ENCODE measurements at places on chromosomes 5 and 9.

DNA sequence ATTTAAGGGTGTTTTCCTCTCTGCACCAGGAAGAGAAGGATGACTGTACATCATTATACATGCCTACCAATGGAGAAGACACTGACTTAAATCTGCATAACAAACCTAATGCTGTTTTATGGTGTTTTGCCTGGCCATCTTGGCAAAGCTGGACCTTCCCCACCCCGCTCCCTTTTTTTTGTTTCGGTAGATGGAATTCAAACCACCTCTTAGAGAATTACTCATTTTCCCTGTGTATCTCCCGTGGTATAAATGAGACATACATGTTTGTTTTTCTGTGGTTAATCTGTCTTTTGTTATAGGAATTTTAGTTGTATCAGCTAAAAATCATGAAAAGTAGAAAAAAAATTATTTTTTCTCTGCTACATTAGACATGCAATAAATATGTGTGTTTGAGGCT lies 28.8 kb downstream of the IL12B start:
- no peak for ATAC-seq

- no peak for ATAC-seq
Measured at GRCh38 chr5:78500028-78500427, 139.6 kb downstream of the SCAMP1 start.

- no peak for ATAC-seq
Measured at GRCh38 chr9:21023861-21024260, 7.6 kb downstream of the HACD4 start.

- no peak for ATAC-seq
Measured at GRCh38 chr5:146079695-146080373, 25.5 kb downstream of the PLAC8L1 start.

GRCh38 chr5:148336704-148337435 lies 1.5 kb downstream of the SPINK9 start:
- peak; percentile 74 for ATAC-seq

DNA sequence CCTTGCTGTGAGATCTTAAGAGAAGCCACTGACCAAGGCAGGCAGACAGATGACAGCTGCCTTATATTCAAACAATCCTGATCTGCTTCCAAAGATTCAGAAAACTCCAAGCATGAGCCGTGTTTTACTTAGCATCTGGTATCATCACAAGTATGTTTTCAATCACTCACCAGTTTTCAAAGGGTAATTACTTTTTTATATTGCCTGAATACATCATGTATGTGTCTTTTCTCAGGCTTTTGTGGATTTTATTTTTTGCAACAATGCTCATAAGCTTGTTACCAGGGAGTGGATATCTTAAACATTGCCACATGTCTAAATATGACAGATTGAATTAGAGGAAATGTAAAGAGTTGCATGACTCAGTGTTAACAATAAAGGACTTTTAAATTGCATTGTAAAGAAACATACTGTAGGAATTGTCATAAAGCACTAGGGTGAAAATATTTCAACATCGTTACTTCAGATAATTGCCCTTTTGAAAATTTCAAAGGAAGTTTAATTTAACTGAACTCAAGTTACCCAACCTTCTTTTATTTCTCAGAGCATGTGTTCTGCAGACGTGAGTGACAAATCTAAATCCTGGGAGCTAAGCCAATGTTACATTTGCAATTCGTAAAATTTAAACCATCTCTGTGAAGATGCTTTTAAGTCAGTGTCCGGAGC lies 326.1 kb downstream of the PLK2 start:
- no peak for ATAC-seq

- ATAC-seq, result no peak
Measured at GRCh38 chr5:7686794-7687193, 164.1 kb downstream of the CFAP90 start.

GRCh38 chr5:137747848-137748247 lies 6.3 kb downstream of the HNRNPA0 start:
- no peak for ATAC-seq

GRCh38 chr9:130241198-130241535 lies 24.4 kb upstream of the HMCN2 start:
- no peak for ATAC-seq

DNA sequence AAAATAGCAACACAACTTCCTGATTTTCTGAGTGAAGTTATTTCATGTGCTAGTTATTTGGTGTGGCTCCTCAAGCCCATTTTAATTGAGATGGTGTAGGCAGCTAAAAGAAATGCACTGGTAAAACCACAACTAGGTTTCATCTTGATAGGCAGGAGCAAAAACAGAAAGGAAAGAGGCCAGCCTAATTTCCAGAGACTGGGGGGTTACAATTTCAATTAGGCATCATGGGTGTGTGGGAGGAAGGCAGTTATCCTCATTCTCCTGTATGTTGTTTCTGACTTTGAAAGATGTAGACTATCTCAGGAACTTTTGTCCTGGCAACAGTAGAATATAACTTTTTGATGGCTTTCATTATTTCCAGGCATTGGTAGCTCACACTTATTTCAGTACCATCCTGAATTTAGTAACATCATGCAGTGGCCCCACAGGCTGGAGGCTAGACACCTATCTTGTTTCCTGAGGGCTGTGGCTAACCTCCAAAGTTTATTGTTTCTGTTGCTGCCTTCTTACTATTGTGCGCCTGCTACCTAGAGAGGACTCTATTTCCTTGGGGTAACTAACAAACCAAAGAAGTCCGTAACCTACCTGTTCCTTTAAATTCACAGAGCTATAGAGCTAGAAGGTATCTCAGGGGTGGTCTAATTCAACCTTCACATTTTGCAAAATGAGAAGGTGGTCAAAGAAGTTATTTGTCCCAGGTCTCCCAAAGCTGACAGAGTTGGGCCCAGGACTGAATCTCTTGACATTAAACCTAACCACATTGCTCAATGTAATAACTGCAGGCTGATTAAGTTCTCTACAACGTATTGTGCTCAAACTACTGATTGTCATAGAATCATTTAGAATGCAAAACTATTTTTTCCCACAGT lies 42.4 kb downstream of the FYB1 start:
- no peak for ATAC-seq

DNA sequence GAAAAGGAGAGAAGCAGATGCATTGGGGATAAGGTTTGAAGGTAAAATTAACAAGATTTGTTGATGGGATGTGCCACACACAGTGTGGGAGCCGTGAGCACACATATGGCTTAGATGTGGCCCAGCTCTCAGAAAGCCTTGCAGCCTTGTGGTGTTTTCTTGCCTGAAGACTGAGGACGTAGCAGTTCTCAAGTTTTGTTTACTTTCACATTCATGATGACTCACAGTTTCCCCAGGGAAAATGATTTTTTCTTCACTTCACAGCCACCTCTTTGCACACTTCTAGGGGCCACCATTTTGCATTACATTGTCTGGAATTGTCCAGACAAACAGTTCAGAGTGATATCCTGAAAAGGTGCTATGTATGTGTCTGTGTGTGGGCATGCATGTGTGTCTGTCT lies 126.2 kb downstream of the BASP1 start:
- peak; percentile 85 for ATAC-seq

GRCh38 chr9:2615497-2615896 lies 6.1 kb upstream of the VLDLR start:
- no peak for ATAC-seq

DNA sequence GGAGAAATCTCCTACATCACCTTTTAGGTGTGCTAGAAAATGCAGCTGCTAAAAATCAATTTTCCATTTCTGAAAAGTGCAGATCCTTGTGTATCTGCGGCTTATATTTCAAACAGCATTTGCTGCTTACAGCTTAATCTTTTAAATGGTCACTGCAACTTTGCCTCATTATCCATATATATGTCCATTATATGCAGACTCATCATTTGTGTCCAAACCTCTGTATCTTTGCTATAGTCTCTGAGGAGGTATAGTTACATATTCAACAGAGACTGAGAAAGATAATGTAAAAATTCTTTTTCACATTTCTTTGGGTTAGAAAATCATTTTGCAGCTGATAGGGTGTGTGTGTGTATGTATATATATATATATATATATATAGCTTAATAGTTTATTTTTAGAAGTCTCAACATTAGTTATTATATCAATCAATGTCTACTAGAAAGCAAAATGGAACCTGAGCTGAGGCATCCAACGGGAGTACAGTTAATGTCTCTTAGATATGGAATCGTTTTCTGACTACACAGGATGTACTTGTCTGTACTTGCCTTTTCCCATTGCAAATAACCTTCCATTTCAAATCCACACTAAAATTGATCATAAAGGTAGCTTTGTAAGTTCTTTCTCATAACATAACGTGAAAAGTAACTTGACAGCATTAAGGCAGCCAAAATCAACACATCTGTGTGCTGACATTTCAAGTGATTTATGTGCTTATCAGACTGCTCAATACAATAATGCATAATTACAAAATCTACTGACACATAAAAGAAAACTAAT lies 267.0 kb upstream of the HAPLN1 start:
- no peak for ATAC-seq

DNA sequence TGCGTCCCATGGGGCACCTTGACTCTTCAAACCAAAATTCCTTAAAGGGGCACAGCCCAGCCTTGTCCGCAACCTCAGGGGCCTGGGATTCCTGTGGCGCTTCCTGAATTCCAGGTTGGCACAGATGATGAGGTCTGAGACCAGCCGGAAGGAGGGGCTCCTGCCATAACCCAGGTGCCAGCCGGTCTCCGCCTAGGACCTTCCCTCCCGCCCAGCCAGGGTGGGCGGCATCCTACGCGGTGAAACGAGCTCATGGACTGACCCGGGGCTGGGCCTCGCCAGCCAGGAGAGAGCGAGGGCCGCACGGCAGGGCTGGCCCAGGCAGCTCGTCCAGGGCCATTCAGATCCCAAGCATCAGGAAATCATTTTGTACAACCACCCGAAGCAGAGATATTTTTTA lies 23.0 kb downstream of the AMBP start:
- ATAC-seq, result no peak

GRCh38 chr5:11496137-11496719 lies 408.0 kb downstream of the CTNND2 start:
- peak; percentile 12 for ATAC-seq

- no peak for ATAC-seq
Measured at GRCh38 chr5:90311401-90311800, 98.2 kb downstream of the CETN3 start.

- ATAC-seq, result peak; percentile 60
Measured at GRCh38 chr5:139740992-139741672, 54.5 kb upstream of the PSD2 start.

DNA sequence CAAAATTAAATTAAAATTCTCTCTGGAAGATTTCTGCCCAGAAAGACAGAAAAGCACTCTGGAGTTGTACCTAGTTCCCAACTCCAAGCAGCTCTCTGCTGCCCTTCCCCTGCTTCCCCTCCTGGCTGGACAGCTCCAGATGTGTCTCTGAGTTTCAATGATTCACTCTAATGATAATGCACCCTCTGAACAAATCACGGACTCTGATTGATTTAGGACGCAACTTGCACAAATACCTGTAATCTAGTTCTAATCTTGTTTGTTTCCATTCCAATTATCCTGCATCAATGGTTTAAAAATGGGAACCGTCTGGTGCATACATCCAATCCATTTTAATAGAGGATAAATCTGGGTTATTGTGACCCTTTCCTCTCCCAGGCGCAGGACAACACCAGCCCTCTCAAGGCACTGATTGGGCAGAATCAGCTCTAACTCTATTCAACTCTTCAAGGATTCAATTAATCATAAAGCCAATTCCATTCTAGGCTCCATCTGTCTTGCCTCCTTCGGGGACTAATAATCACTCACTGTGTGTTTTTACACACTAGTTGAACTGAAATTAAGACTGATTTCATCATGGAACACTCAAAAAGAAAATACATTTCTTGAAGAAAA lies 111.2 kb upstream of the LRRTM2 start:
- ATAC-seq, result no peak

DNA sequence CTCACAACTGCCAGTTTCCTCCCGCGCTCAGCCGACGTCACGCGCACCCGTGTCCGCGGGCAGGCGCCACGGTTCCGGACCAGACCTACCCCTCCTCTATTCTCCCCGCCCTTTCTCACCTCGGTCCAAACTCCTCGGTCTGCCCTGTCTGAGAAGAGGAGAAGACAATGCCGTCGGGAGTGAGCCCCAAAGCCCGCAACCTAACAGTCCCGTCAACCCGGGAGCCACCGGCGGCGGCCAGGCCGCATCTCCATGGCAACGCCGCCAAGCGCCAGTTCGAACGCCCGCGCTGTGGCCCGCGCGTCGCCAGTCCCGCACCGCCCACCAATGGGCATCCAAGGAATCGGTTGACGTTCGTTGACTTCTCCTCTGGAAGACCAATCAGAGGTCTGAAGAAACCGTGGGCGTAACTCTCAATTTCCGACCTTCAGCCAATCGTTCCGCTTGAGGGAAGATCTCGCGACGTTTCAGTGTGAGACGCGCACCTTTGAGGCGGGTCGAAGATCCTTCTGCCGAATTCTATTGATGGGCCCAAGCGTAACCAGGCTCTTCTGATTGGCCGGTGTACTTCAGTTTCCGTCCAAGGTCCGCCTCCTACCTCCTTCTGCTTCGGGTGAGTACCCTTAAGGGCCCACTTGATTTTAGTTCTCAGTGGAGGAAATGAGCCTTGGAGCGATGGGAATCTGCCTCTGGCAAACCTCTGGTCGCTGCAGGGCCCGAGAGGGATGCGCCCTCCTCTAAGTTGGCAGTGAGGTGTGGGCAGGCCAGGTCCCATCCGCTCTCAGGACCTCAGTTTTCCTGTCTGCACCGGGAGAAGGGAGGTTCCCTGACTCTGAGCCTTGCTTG lies at the start of the genes KIF24 and NUDT2:
KIF24 (minus strand) TSS at position 282 of the 846 bp plus-strand sequence. CDS start 17,922 bp downstream, outside the sequence.
NUDT2 (plus strand) TSS at position 583 of the 846 bp plus-strand sequence. CDS start 9,471 bp downstream, outside the sequence.
- ATAC-seq, result peak; percentile 98

DNA sequence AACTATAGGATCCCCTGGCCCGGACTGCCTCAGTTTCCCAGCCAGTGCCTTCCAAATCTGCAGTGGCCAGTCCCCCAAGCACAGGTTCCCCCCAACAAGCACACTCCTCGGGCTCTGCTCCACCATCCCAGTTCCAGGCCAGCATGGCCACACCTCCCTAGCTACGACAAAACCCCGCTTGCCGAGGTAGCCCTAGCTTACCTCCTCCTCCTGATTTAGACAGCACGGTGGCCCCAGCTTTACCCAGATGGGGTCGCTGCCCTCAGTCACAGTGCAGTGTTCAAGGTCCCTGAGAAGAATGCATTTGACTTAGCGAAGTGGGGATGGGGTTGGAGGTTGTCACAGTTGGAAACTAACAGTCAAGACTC lies 40.8 kb upstream of the GARNL3 start:
- no peak for ATAC-seq

DNA sequence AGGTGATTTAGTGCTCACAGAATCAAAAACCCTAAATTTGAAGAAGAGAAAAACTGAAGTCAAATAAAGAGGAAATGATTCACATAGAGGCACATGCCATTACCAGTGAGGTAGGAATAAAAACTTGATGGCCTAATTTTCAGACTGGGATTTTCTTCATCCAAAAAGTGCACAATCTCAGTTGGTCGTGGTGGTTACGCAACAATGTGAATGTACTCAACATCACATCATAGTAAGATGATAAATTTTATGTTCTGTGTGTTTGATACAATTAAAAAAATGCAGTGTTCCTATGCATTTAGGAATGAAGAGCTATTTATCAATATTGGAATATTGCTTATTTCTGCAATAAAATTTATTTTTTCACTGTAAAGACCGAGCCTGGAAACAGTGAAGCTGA lies 60.7 kb downstream of the SV2C start:
- ATAC-seq, result no peak

All from stimulated activated memory B cell treated with anti-CD40 and anti-IgM and Interleukin-4, amounts not matched to agents 10 μg/mL and 1 μg/mL and 100 μg/mL, for 72 hours (primary cell).